ENCODE measurements at places on chromosomes 2 and 18.

- no peak for DNase-seq
These were observed 13.8 kb downstream of the TPGS2 start for GRCh38 chr18:36814994-36815393.

GRCh38 chr2:121004950-121005349 lies 269.3 kb downstream of the GLI2 start:
- DNase-seq, result no peak

- no peak for DNase-seq
These were observed 154.3 kb upstream of the KCNH7 start for GRCh38 chr2:162992828-162993227.

GRCh38 chr2:228590681-228591080 lies 409.2 kb upstream of the SPHKAP start:
- no peak for DNase-seq

DNA sequence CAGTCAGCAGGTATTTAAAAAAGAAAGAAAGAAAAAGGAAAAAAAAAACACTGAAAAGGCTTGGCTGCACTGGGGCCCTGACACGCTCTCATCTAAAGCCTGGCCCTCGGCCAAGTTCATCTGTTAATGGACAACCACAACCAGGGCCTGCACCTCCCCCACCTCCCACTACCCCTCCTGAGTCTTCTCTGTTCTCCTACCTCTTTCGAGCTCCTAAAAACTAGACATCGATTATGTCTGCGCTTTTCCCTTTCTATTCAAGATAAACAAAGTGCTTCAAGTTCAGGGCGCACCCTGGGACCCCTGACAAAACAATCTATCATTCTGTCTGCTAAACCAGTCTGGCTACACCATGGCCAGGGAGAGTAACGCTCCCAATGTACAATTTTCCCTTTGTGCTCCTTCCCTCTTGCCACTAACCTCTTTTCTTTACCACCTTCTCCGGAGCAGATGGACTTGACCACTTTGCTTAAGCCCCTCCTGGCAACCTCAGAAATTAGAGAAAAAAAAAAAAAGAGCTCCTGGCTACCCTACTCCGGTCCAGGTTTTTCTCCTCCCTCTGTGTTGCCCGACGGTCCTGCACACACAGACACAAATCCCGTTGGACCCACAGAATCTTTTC lies 22.7 kb downstream of the BCL11A start:
- DNase-seq, result no peak

DNA sequence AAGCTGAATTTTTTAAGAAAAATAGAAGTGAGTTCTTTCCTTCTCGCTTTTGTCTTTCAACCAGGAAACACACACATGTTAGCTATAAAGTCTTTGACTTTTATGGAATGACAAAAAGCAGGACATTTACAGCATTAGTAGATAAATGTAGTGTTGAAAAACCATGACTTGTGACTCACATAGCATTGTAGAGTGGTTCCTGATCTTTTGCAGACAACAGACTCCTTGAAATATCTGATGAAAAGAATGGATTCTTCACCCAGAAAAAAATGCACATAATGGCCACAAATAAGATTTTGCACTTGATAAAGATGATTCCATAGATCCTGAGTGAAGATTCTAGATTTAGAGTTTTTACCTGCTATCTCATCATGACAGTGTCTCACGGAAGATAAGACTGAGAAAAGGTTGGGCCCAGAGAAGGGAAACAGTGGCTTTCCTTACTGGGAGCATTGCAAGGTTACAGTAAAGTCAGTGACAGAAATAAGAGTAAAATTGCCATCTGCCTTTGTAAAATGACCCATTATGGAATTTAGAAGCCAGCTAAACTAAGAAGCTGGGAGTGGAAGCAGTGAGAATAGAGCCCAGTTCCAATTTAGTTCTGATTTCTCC lies 14.0 kb downstream of the SMARCAL1 start:
- no peak for DNase-seq

DNA sequence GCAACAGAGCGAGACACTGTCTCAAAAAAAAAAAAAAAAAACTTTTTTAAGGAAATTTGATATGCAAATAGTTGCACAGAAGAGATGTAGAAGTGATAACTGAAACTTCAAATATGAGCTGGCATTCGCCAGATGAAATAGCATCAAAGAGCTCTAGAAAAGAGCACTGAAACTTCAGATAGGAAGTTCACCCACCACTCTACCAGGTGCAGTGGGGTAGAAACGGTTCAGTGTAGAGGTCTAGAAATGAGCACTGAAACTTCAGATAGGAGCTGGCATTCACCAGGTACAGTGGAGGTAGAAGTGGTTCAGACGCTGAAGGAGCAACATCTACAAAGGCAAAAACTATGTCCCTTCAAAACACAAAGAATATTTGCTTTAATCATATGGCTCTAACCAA lies 9.0 kb upstream of the ONECUT2 start:
- DNase-seq, result no peak

DNA sequence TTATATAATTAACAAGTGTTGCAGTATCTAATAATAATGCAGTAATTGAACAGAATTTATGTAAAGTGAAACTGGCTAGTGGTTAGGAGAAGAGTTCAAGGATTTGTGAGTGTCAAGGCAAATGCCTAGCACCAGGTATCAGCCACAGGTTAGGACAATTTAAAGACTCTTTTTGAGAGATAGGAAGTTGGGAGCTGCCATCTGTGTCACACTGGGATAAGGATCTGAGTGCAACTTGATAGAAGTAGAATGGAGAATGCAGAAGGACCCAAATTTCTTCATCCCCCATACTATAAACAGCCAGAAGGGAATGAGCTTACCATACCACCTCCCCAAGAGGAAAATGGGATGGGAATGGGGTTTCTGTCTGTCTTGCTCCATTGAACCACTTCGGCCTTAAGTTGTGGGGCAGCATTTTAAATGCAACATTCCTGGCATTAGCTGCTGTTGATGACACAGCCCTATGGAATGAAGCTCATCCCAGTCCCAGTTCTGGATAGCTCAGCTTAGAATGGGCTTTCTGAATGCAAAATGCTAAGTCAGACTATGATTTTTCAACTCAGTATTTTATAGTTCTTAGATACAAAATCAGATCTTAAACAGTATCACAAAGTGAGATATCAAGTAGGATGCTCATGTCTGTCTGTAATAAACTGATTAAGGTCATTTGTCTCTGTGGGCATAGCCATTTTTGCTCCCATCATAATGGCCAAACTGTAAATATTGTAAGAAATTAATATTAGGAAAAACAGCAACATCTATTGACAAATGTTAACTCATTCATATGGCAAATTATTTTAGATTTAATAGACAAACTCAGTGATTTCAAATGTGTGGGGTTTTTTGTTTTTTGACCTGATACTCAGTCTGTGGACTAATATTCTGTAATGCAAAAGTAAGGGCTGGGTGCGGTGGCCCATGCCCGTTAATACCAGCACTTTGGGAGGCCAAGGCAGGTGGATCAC lies 44.0 kb downstream of the GPR155 start:
- no peak for DNase-seq

- no peak for DNase-seq
These were observed 35.4 kb downstream of the ARHGEF4 start for GRCh38 chr2:130871843-130872740.

GRCh38 chr2:234967870-234968208 lies 16.0 kb downstream of the SH3BP4 start:
- no peak for DNase-seq

DNA sequence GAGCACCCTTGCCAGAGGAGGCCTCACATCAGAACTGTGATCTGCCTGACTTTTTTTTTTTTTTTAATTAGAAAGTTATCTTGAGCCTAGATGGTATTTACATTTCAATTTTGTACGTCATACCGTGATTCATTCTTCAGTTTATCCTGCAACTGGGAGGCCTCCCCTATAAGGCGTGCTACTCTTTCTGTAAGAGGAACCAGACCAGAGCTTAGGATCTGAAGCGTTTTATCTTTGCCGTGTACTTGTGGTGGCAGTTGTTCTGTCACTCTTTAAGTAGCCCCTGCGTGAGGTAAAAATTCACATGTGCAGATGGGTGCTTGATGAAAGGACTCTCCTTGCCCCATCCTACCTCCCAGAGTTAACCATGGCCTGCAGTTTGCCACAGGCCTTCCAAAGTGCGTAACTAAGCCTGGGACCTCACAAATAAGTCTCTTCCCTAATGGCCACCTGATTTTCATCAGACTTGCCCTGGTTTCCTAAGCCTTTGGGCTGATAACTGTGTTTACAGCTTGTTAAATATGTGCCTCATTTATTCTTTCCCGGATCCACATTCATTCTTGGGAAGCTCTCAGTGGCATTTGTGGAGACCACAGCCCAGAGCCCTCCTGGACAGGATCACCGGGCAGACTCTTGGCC lies 96.0 kb downstream of the MTCL1 start:
- no peak for DNase-seq

Data from head of caudate nucleus (tissue), 42 donors.